ENCODE measurements at places on chromosomes 3 and 15.

DNA sequence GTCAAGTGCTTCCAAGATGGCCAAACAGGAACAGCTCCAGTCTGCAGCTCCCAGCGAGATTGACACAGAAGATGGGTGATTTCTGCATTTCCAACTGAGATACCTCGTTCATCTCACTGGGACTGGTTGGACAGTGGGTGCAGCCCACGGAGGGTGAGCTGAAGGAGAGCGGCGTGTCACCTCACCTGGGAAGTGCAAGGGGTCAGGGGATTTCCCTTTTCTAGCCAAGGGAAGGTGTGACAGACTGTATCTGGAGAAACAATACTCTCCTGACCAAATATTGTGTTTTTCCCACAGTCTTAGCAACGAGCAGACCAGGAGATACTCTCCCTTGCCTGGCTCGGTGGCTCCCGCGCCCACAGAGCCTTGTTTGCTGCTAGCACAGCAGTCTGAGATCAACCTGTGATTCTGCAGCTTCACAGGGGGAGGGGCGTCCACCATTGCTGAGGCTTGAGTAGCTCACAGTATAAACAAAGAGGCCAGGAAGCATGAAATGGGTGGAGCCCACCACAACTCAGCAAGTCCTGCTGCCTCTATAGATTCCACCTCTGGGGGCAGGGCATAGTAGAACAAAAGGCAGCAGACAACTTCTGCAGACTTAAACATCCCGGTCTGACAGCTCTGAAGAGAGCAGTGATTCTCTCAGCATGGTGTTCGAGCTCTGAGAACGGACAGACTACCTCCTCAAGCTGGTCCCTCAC is 293.5 kb upstream of the SUCLG2 start:
- DNase-seq = peak; percentile 24

DNA sequence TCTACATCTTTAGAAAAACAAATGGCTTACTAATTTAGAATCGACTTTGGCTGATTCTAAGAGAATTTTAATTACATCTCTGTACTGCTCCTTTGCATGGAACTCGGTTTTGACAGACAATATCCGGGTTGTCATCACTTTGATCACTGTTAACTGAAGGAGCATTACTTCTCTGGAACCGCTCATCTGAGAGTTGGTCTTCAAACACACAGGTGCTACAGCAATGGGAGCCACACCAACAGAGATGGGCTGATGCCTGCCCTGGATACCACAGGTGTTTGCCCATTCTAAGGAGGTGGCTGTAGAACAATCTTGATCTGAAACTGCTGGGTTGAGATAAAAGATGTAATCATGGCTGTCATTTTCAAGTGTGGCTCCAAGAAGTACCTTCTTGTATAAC is 21.6 kb downstream of the LINS1 start:
- DNase-seq = no peak

DNA sequence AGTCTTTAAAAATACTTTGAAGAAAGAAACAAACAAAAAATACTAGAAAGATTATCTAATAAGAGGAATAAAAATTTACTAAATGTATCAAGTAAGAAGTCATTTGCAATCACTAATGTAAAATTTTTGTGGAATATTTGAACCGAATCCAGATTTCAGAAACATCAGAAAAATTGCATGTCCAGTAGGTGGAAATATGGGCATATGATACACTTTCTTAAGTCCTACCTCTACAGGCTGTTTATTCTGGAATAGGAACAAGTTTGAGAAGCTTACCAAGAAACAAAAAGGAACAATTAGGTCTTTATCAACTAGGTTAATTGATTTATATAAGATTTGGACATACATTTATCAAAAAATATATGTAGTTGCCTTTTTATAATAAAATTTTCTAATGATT is 292.9 kb upstream of the ROBO1 start:
- DNase-seq = no peak

GRCh38 chr15:42083605-42083908 is 10.8 kb downstream of the PLA2G4D start:
- no peak for DNase-seq

DNA sequence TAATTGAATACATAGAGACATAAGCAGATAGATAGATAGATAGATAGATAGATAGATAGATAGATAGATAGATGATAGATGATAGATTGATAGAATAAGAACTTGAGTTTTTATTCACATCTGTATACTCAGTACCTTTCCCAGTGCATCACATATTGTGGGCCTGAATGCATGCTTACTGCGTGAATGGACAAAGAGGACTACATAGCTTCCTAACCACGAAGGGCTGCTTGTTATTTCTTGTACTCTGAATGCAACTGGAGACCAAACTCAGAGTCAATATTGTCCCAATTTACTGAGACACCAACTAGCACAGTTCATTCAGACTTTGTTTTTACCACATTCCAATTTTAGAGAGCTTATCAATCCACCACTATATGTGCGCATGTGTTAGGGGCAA is 422.9 kb upstream of the GRM7 start:
- DNase-seq = no peak

- no peak for DNase-seq
Measured at GRCh38 chr15:90873998-90874605, 5.7 kb downstream of the FURIN start.

DNA sequence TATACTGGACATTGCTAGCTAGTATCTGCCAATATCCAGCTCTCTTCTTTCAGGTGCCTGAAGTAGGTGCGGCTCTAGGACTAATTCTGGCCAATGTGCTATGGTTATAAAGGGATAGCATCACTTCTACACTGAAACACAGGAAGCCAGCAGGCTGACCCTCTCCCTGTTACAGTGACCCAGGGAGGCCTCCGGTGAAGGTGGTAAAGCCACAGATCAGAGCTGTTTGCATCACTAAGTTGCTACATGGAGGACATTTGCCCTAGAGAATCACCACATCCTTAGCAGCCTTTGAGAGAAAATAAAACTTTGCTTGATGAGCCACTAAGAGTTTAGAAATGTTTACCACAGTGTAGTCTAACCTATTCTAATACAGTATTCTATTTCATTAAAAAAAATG is 161.4 kb downstream of the CHST2 start:
- DNase-seq = no peak

DNA sequence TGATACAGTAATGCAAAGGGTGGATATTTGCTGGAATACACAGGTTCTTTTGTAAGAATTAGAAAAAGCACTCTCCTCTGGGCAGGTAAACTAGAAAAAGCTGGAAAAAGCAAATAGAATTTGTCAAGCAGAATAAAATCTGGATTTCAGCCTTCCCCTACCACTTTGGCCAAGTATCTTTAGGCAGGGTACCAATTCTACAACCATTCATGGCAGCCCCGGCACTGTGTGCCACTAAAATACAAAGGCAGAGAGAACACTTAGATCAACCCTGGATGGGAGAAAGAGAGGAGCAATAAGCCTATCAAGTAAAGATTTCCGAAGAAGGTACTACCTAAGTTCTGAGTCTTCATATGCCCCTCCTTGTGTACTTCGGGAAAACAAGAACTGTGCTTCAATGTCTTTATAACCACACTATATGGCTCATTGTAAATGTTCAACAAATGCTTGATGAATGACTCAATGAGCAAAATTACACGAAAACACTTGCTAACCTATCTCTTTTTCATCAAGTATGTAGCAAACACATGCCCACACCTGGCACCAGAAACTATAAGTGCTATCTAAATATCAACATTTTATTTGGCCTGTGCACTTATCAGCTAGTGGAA is 20.8 kb downstream of the STAG1 start:
- no peak for DNase-seq

GRCh38 chr15:58109419-58109818 is 28.8 kb upstream of the AQP9 start:
- no peak for DNase-seq

DNA sequence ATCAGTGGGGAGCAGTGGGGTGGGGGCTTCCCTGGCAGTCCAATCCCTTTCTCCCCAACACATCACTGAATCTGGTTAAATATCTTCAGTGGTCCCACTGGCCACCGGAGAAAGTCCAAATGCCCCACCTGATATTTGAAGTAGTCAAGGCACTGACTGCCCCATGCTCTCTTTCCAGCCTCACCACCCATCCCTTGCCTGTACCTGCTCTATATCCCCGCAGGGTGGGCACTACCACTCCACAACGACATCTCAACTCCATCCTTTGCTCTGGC is 101.7 kb downstream of the DAPK2 start:
- no peak for DNase-seq

DNA sequence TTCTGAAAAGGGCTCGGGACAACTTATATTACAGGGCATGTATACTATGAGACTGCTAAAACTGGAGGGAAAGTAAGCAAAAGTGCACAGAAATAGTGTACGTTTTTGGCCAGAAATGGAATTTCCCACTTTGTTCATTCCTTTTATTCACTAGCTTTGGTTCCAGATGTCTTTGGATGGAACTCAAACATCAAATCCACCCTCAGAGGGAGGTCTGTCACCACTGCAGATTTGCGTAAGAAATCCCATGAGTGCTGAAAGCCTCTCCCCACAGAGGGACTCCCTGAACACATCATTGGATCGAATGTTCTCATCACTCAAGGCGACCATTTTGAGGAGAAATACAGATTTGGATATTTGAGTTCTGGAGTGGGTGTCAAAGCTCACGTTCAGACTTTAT is 71.6 kb downstream of the FEM1B start:
- DNase-seq = no peak

GRCh38 chr3:117399311-117400078 is 689.9 kb downstream of the TUSC7 start:
- DNase-seq = peak; percentile 72

- no peak for DNase-seq
Measured at GRCh38 chr3:69105320-69105719, 17.1 kb downstream of the LMOD3 start.

DNA sequence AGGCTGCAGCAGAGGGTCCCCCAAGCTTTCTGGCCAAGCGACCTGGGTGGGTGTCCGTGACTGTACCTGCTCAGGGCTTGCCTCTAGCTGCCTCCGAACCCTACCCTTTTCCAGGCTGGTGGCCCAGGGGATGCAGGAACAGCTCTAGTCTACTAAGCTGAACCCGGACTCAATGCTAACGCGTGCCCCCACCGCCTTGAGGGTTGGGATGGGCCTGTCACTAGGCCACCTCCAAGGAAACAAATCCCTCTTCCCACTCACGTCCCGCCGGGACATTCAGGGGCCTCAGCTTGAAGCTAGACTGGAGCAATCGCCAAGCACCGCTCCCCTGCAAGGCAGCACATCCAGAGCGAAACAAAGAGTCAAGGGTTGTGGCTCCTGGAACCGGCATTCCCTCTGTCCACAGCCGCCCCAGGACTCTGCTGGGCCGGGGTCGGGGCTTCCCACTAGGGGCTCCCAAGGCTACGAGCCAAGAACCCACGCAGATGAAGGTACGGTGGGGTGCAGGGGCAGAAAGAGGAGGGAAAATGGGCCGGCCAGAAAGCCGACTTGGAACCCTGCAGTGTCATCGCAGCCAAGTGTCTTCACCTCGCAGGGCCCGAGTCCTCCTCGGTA is 2.9 kb downstream of the FBXL22 start:
- no peak for DNase-seq

DNA sequence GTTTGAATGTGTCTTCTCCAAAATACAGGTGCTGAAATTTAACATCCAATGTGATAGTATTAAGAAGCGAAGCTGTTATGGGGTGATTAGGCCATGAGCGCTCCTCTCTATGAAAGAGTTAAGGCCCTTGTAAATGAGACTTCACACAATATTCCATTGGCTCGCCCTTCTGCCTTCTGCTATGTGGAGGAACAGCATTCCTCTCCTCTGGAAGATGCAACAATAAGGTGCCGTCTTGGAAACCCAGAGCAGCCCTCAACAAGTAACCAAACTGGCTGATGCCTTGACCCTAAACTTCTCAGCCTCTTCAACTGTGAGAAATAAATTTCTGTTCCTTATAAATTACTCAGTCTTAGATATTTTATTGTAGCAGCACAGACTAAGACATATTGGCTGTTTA is 874.6 kb downstream of the ROBO1 start:
- DNase-seq = no peak

GRCh38 chr3:32334675-32335074 is 57.0 kb upstream of the CMTM7 start:
- no peak for DNase-seq

GRCh38 chr15:35481064-35481463 is 64.9 kb downstream of the DPH6 start:
- no peak for DNase-seq

- DNase-seq = no peak
Measured at GRCh38 chr3:130395916-130396315, 50.4 kb downstream of the COL6A5 start.

- no peak for DNase-seq
Measured at GRCh38 chr3:195178124-195178910, 92.6 kb downstream of the XXYLT1 start.

GRCh38 chr3:180408654-180409053 is 193.3 kb upstream of the TTC14 start:
- no peak for DNase-seq

GRCh38 chr3:172211123-172211522 is 171.7 kb downstream of the FNDC3B start:
- no peak for DNase-seq

GRCh38 chr3:52523386-52524257 is 10.0 kb downstream of the NT5DC2 start:
- DNase-seq = no peak

DNA sequence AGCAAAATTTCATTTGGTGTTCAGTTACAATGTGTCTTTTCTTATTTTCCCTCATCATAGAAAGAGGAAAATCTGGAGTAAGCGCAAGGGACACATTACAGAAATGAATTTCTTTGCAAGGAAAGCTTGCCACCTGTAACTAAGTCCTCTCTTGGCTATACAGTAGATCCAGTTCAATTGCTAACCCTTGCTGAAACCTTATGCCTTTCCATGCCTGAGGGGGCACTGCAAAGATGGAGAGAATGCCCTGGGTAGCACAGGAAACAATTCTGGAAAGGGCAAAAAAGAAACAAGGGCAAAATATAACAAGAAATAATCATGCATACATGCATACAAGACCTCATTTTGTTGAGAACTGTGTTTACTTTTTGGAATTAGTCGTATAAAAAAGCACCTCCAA is 4.3 kb downstream of the CADM2 start:
- no peak for DNase-seq

GRCh38 chr3:97515076-97515475 is 249.5 kb upstream of the ARL6 start:
- no peak for DNase-seq

GRCh38 chr15:68271854-68272471 is 5.6 kb upstream of the FEM1B start:
- no peak for DNase-seq

Measured in NCI-H187 treated with DMSO at 0.1 percent for 48 hours (cell line).